Skin of body (tissue), 3 donors: ENCODE measurements at places on chromosomes 2 and 18. TPM values are rescaled to one million over a fixed set of nuclear protein-coding genes. Genes with fewer than 3 reads are reported as not detected.

RNF152 gene
- total RNA-seq: 60.2 TPM

C2orf15 gene
- 1.4 TPM for total RNA-seq

SERPINB12 gene
- 64.6 TPM for total RNA-seq

GRCh38 chr18:64695851-64696553 lies 547.1 kb upstream of the LINC00305 start:
- no peak for DNase-seq

GRCh38 chr18:433298-433697 lies 67.2 kb downstream of the COLEC12 start:
- DNase-seq: no peak

GRCh38 chr18:31667185-31667584 lies 17.2 kb downstream of the B4GALT6 start:
- DNase-seq: no peak

- DNase-seq: no peak
Measured at GRCh38 chr2:240413813-240414429, 21.5 kb upstream of the GPC1 start.

- no peak for DNase-seq
Measured at GRCh38 chr18:50453014-50453680, 78.3 kb downstream of the SKA1 start.

- no peak for DNase-seq
Measured at GRCh38 chr2:161400076-161400475, 16.0 kb upstream of the TBR1 start.

DNA sequence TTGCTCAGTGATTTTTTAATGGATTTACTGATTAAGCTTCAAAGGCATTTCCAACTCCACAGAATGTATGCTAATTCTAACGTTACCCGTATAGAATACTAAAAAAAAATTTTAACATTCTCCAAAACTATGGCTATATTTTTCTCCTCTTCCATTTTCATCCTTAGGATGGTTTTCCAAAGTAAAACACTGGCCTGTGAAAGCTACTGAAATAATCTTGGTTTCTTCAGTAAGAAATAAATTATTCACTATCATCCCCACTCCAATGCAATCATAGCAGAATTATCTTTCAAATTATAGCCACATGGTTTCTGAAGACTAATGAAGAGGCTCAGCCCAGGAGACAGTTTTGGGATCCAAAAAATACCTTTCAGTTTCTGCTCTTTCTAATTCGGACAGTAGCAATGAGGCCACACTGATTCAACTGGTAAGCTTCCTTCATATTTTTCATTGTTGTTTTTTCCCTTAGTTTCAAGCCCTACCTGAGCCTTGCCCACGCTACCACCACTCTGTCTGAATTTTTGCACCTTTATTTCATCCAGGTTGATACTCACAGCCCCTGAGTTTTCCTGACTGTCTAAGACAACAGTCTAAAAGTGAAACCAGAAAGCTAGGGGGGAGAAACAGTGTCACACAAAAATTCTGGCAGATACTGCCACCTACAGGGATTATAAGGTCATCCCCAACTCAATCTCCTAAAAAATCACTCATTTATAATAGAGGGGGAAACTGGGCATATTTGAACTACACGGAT lies 887.9 kb downstream of the NRXN1 start:
- DNase-seq: peak; percentile 64

DNA sequence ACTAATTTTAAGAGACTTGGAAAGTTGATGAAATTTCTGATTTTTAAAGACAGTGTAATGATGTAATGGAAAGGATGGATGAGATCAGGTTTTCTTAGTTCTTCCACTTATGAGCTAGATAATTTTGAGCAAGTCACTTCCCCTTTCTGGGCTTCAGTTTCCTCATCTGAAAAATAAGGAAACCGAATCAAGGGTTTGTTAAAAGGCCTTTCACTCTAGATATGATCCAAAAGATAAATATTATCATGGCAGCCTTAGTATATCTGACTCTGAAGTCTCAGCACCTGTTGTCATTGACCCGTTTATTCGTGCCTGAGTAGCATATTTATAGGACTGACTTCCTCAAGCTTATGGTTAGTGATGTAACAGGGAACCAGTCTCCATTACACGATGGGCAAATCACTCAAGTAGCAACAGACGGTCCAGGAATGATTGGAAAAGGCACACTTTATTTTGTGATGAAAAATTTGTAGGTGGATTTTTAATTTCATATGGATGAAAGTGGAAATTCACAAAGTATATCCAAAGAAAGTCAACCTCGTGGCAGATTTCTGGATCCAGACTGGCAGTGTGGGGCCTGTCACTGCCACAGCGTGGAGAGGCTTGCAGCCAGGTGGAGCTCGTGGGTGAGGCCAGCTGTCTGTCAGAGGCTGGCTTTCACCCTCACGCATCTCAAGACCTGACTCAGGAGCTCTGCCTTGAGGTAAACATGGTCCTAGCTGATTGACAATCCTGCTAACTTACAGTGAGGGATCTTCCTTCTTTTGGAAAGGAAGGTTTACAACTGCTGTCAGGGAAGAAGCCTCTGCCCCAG lies 137.9 kb upstream of the CXCR4 start:
- no peak for DNase-seq

GRCh38 chr2:198383392-198383791 lies 579.0 kb downstream of the PLCL1 start:
- no peak for DNase-seq

- DNase-seq: no peak
Measured at GRCh38 chr2:62662554-62662953, 43.0 kb upstream of the EHBP1 start.

GRCh38 chr2:230447455-230448451 lies 31.8 kb downstream of the SP100 start:
- DNase-seq: no peak
